ENCODE measurements at places on chromosomes 12 and 14.

DNA sequence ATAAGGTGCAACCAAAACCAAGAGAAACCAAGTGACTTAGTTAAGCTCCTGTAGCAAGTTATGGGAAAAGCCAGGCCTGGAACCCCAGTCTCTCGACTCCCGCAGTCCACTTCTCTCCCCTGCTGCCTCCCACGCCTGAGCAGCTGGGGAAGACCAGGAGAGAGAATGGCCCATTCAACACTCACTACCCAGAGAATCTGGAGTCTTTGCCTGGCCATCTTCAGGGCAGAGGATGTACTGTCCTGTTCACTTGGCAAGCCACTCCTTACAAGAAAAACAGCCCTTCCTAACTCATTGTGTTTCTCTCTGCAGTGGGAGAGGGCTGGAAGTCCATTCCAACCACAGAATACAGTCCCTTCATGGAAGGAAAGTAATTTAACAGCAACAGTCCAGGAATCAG lies 1.8 kb downstream of the PITPNM2 start:
- DNase-seq = no peak

- no peak for DNase-seq
Measured at GRCh38 chr12:57536597-57536942, 10.4 kb downstream of the DCTN2 start.

DNA sequence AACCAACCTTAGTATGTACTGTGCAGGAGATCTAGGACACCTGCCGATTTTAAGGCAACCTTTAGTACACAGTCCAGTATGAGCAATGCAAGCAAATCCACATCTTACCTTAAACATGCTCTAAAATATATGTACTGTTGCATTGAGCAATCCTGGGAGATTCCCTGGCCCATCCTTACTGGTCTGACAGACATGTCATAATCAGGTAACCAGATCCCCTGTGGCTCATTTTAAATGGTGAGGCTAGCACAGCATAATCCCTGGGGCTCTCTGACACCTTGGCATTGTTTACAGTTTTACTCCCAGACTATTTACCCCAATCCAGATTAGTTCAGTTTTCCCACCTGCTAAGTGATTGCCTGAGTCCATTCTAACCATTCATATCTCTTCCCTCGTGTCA lies 15.1 kb downstream of the BMAL2 start:
- DNase-seq = no peak

GRCh38 chr14:22184830-22185168 lies 404.2 kb downstream of the DAD1 start:
- no peak for DNase-seq

DNA sequence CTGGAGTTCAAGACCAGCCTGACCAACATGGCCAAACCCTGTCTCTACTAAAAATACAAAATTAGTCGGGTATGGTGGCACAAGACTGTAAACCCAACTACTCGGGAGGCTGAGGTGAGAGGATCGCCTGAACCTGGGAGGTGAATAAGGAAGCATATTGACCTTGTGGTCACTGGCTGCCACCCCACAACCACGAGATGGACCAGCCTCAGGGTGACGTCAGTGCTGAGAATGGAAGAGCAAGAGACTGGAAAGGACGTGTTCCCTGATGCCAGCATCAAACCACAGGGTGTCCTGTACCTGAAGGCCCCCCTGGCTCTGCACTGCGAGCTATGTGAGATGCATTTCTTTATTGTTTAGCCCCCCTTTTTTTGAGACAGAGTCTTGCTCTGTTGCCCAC lies 45.9 kb upstream of the BDKRB2 start:
- no peak for DNase-seq

DNA sequence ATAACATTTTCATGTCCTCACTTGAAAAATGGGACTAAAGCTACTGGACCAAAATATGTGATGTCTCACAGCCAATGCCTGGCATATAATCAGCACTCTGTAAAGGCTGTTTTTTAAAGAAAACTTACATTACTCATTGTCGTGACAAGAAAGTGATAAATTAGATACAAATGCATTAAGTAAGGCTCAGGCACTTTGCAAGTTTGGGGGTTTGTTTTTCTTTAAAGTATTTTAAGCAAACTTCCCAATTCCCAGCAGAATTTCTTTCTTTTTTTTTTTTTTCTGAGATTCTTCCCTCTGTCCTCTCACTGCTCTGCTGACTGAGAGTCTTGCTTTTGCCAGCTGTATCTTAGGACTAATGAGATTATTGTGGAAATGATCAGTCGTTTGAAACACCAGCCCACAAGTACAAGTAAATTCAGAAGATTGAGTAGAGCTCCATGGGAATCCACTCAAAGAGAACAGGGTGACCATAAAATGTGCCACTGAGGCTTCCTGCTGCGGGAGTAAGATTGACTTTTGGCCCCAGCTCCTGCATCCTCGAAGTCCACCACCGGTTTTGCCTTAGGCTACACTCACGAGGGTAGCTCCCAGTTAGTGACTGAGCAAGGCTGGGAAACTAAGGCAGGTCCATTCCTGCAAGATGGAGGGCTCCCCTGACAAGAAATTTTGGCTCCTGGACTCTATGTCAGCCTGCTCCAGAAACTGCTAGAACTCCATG lies 82.8 kb downstream of the TMTC1 start:
- DNase-seq = no peak

GRCh38 chr14:77186911-77187648 lies 5.5 kb downstream of the TMEM63C start:
- peak; percentile 52 for DNase-seq

DNA sequence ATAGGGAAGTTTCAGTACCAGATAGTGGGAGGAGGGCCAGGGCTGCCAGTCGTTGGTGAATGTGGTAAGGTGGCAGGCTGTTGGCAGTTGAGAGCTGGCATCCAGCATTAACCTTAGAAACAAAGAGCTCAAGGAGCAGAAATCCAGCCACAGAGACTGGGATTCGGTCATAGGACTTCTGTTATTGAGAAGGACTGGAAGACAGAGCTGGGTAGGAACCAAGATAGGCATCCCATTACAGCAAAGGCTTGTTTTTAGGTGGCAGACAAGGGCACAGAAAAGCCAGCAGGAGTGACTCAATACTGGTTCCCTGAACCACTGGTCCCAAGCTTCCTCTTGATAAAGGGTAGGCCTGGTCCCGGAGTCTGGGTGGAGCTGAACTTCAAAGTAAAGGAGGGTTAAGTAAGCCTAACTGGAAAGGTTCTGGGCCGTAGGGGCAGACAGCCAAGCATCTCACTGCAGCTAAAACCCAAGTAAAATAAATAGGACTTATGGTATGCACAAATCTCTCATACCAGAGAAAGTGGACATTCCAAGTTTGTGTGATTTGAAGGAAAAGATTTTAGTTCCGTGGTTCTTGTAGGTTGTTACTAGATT lies 147.9 kb downstream of the ETV6 start:
- DNase-seq = no peak

DNA sequence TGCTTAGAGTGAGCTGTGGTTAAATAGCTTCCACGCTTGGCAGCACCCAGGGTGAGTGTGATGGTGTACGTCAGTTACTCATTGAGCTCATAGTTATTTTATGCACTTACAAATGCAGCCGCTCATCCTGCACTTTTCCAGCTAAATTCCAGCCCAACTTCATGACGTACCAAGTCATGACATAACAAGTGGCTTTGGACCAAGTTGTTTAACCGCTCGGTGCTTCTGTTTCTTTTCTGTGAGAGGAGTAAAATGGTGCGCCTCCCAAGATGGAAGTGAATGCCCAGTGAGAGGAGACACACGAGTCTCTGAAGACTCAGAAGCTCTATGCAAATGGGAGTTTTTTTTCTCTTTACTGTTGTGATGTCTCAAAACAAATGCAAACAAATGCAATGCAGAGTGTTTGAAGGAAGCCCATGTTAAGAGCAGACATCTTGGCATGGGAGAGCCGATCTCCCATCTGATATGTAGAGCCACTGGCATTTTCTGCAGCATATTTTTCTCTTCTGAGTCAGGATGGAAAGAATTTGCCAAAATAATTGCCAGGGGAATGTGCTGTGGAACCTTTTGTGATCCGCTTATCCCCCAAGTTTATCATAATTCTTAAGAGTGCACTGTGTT lies 72.2 kb downstream of the FBXW8 start:
- no peak for DNase-seq

GRCh38 chr12:118127867-118128266 lies 8.1 kb upstream of the PEBP1 start:
- no peak for DNase-seq

- DNase-seq = peak; percentile 27
Measured at GRCh38 chr12:12684375-12685106, 11.4 kb downstream of the GPR19 start.

GRCh38 chr12:70045514-70045913 lies 197.7 kb upstream of the CNOT2 start:
- DNase-seq = no peak

DNA sequence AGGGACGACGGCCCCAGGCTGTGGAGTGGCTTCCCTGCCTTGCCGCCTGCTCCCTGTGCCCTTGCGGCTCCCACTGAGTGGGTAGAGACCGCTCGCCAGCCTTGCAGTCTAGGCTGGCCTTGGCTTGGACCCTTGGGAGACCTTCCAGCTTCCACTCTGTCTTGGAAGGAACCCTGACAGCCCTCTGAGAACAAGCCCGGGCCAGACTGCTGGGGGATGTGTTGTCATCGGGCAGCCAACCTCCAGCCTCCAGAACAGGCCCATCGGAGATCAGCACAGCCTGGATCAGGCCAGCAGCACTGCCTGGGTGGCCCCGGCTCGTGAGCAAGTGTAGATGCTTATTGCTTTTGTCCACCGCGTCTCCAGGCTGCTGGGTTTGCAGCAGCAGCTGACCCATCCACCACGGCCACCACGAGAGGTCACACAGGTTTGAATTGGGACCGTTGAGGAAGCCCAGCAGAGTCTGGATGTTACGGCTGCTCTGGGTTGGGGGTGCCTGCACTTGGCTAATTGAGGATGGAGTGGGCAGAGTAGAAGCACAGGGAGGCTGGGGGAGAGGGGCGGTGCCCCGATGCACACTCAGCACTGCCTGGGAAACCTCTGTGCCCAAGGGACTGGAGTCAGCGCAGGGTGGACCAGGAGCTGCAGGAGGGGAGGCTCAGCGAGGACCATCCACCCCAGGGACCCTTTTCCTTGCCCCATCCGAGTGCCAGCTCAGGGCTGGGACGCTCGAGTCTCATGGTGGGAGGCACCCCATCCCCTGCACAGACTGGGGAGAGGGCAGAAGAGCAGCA lies 55.5 kb downstream of the NOC4L start:
- no peak for DNase-seq

GRCh38 chr12:22173177-22173576 lies 127.2 kb downstream of the CMAS start:
- DNase-seq = no peak

DNA sequence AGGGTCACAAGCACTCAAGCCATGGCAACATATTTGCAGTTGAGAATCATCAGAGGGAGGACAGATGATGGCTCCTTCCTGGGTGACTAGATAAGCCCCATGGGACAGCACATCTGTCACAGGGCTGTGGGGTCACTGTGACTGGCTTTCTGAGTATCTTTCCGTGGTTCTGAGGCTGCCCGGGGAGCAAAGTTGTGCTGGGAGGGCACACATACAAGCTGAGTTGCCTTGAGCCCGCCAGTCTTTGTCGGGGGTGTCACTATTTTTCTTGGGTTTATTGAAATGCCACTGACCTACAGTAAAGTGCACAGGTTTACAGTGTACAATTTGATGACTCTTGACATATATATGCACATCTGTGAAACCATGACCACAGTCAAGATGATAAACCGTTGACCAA lies 17.2 kb upstream of the KIF26A start:
- no peak for DNase-seq

- DNase-seq = no peak
Measured at GRCh38 chr14:99402285-99402648, 78.4 kb downstream of the SETD3 start.
